Uterine smooth muscle cell (primary cell): ENCODE measurements at places on chromosomes 12 and 14. TPM values are rescaled to one million over a fixed set of nuclear protein-coding genes. Genes with fewer than 3 reads are reported as not detected.

KRT75 gene
- total RNA-seq: not detected in 2 replicates

OR6C4 gene
- not detected in 2 replicates for total RNA-seq

FERMT2 gene
- total RNA-seq: 107 and 157 TPM in 2 replicates

PLEKHG7 gene
- not detected in 2 replicates for total RNA-seq

TEX52 gene
- 0.12 TPM in 1 of 2 replicates, not detected in the other for total RNA-seq

TAS2R9 gene
- total RNA-seq: 0.12 TPM in 1 of 2 replicates, not detected in the other

RIN3 gene
- total RNA-seq: 5.1 and 5.6 TPM in 2 replicates

ACTR10 gene
- 43.9 and 50.4 TPM in 2 replicates for total RNA-seq

RD3L gene
- not detected in 2 replicates for total RNA-seq

FAR2 gene
- total RNA-seq: 9.9 and 24.8 TPM in 2 replicates

KLRG1 gene
- 0.22 and 1.6 TPM in 2 replicates for total RNA-seq

BHLHE41 gene
- total RNA-seq: 6.4 and 11.4 TPM in 2 replicates

SDS gene
- total RNA-seq: not detected in 2 replicates

PMCH gene
- not detected in 2 replicates for total RNA-seq

CISTR gene
- 0.75 TPM in 1 of 2 replicates, not detected in the other for total RNA-seq

DEGS2 gene
- 0.12 TPM in 1 of 2 replicates, not detected in the other for total RNA-seq

SMCO2 gene
- total RNA-seq: 0.12 and 0.22 TPM in 2 replicates

IL31 gene
- not detected in 2 replicates for total RNA-seq

IL26 gene
- total RNA-seq: not detected in 2 replicates

IL22 gene
- total RNA-seq: not detected in 2 replicates

CELA1 gene
- total RNA-seq: not detected in 2 replicates

TIMELESS gene
- total RNA-seq: 12.1 and 31.5 TPM in 2 replicates

USP44 gene
- total RNA-seq: 3.4 and 3.7 TPM in 2 replicates

AMN gene
- 0.22 and 0.50 TPM in 2 replicates for total RNA-seq

ABCC9 gene
- 20.5 and 37.9 TPM in 2 replicates for total RNA-seq

SIX1 gene
- total RNA-seq: 0.12 and 0.33 TPM in 2 replicates

ASCL1 gene
- total RNA-seq: not detected in 2 replicates

RTL1 gene
- under 0.01 TPM in 2 replicates for total RNA-seq

OR4K15 gene
- total RNA-seq: not detected in 2 replicates

IQSEC3 gene
- 0.33 and 0.75 TPM in 2 replicates for total RNA-seq

DBX2 gene
- total RNA-seq: not detected in 2 replicates

PNN gene
- total RNA-seq: 20.4 and 27.3 TPM in 2 replicates
